T-helper 1 cell (primary cell): ENCODE measurements at places on chromosomes 3 and 15.

DNA sequence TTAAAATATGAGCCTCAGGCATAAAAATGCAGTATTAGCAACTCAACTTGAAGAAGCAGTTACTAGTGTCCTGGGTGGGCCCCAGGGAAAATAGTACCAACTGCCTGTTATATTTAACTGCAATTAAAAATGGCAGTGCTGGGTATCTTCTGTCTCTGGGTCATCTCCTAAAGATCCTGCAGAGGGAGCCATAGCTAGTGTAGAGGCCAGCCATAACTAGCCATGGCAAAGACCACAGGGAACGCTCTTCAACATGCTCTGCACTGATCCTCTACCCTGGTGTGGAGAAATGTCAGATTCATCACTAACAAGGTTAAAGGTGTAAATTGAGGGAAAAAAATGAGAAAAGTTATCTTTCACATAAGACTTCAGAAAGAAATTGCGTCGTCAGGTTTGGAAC is 181.3 kb downstream of the SNRPN start:
- no peak for DNase-seq

DNA sequence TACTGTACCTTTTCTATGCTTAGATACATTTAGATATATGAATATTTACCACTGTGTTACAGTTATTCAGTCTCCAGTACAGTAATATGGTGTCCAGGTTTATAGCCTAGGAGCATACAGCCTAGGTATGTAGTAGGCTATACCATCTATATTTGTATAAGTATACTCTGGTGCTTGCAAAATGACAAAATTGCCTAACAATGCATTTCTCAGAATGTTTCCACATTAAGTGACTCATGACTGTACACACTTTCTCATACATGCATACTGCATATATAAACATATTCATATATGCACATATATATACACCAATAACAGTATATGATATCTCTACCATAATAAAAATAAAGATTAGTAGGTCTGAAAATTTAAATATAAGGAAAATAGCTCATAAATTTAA is 169.3 kb downstream of the DPH6 start:
- no peak for DNase-seq

- DNase-seq = no peak
Measured at GRCh38 chr3:186506857-186507256, 37.3 kb downstream of the CRYGS start.

DNA sequence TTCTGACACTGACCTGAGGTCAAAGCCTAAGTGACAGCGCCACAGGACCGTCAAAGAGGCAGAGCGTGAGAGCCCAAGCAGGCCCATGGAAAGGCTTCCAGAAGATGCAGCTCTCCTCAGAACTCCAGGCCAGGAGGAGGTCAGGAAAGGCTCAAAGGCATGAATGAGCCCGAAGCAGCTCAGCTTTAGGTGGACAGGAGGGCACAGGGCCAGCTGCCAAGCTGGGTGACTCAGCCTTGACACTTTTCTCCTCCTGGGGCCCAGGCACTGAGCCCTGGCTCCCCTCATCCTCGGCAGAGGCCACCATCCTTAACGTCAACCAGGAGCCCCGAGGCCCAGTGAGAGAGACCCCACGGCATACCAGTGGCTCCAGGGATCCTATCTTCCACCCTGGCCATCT is 62.9 kb downstream of the ADCY5 start:
- DNase-seq = no peak

GRCh38 chr3:5653426-5654143 is 466.1 kb downstream of the EDEM1 start:
- no peak for DNase-seq

GRCh38 chr3:130849091-130849552 is 44.8 kb upstream of the ATP2C1 start:
- DNase-seq = no peak

- DNase-seq = no peak
Measured at GRCh38 chr3:27521179-27521871, 37.1 kb upstream of the SLC4A7 start.

DNA sequence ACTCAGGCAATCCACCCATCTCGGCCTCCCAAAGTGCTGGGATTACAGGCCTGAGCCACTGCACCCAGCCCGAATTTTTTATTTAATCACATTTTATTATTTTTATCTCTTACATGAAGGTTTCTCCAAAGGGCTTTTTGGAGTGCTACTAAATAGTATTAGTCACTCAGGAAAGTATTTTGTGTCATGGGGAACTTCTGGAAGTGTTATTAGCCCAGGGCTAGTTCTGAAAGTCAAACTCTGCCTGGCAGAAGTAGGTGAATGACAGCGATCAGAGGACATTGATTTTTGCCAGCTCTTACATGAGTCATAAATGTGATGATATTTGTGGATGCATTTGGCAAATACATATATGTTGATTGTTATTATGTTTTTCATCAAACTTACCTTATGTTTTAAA is 48.7 kb downstream of the ZPLD1 start:
- DNase-seq = no peak

DNA sequence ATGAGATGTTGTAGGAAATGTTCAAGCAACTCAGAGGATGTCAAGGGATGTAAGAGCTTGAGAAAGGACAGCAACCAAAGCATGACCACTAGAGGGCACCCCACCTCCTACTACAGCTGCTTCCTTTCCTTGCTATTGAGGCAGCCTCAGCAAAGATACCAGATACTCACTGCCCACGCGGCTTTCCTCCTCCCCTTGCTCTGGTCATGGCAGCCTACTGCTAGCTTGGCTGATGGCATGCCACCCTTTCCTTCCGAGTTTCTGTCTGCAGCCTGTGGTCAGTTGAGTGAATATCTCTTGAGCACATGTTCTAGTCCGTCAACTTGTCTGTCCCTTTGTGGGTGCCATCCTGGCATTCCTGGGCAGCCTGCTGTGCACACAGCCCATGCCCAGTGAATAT is 4.4 kb upstream of the CXCR6 start:
- peak; percentile 81 for DNase-seq

- DNase-seq = no peak
Measured at GRCh38 chr15:73794443-73795133, 41.4 kb upstream of the INSYN1 start.

- DNase-seq = no peak
Measured at GRCh38 chr15:76163457-76164295, 103.9 kb downstream of the TMEM266 start.

- no peak for DNase-seq
Measured at GRCh38 chr15:68672251-68672650, 93.5 kb downstream of the CORO2B start.

- DNase-seq = no peak
Measured at GRCh38 chr3:26703519-26703918, 80.9 kb downstream of the LRRC3B start.

DNA sequence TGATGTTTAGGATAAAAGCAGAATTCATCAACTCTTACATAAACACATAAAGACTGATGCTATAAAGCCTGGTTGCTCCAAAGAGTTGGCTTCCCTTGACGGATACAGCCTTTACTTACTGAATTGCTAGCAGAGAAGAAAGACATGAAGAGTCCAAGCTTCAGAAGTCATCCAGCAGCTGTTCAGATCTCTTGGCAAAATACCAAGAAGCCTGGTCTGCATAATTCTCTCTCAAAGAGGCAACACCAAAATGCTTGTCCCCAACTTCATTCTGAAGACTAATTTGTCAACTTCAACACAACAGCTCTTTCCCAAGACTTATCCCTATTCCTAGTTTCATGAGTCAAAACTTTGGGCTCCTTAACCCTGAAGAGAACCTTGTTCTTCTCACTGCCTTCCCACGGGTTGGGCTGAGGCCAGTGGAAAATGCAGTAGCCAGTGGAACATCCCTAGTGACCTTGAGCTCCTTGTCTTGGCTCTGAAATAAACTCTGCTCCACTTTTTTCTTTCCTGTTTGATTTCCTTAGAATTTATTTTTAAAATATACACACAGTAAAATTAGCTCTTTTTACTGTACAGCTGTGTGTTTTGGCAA is 119.2 kb upstream of the THBS1 start:
- no peak for DNase-seq

- DNase-seq = no peak
Measured at GRCh38 chr3:197168606-197169005, 129.8 kb downstream of the DLG1 start.

DNA sequence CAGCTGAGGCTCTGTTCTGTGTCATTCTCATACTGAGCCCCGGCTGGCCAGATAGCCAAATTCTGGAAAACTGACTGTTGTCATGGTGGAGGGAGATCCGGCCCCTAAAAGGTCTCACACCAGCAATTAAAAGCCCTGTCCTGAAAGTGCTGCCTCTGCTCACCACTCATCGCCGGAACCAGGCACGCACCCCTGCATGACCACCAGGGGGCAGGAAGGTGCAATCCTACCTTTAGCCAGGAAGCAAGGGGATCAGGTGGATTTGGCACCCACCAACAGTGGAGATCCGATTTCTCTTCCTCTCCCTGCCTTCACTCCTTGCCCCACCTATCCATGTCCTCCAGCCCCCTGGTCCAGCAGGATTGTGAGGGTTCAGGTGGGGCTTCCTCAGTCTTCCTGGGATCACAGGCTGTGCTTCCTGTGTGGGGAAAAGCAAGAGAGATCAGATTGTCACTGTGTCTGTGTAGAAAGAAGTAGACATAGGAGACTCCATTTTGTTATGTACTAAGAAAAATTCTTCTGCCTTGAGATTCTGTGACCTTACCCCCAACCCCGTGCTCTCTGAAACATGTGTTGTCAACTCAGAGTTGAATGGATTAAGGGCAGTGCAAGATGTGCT is 16.1 kb upstream of the CACNA2D2 start:
- peak; percentile 52 for DNase-seq

DNA sequence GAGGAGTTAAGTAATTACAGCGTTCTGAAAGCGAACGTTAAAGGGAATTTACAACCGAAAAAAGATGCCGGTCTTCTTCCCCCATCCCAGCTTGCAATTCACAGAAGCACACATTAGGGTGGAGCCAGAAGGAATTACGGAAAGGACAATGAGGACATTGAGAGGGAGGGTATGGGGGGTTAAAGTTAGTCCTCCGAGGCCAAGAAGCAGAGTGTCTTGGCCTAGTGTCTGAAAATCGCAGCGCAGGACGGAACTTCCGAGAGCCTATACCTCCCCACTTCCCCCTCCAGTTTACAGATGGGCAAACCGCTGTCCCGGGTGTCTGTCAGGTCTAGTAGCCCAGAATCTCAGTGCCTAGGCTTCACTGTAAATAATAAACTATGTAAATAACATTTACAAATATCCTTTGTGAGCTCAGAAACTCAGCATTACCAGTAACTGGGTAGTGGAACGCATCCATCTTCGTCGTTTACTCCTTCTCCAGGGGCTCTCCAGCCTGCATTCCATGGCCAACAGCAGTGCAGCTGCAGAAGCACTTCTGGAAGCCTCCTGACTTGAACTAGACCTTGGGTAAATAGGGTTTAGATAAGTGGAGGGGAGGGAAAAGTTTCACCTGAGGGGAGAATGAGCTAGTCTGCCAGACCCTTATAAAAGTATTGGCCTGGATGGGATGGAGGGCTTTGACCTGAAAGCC is 922 bp downstream of the ADPRH start:
- DNase-seq = peak; percentile 33

DNA sequence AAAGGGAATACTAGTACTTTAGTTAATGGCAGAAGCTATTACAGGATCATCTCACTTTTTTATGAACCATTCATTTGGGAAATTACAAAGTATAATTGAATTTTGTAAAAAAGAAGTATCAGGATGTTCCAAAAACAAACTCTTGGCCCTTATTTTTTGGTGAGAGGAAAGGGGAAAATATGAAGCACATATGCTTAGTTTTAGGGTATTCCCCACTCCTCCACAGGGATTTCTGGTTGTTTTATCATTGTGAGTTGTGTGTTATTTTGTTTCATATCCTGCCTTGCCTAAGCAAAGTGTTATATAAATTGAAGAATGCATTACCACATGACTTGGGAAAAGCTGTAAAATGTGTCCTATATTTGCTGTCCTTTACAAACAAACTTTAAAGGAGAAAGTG is 227.0 kb downstream of the FMN1 start:
- no peak for DNase-seq

- DNase-seq = no peak
Measured at GRCh38 chr3:89494734-89495133, 387.3 kb downstream of the EPHA3 start.

DNA sequence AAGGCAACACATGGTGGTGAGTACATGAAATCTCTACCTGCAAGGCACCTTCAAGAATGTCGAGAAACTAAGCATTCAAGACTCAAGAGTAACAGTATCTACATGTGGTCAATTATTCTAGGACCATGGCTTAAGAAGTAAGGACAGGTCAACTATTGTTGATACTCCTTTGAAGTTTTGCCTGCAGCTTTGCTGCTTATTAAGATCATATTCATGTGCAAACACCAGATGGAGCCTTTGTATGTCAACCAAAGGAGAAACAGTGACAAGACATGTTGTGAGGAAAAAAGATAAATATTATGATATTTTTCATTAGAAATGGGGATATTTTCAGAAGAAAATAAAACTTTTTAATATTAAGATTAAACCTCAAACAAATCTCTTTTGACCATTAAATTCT is 52.3 kb upstream of the FGF7 start:
- no peak for DNase-seq

- no peak for DNase-seq
Measured at GRCh38 chr3:44338828-44339127, 212 bp downstream of the TCAIM start.

DNA sequence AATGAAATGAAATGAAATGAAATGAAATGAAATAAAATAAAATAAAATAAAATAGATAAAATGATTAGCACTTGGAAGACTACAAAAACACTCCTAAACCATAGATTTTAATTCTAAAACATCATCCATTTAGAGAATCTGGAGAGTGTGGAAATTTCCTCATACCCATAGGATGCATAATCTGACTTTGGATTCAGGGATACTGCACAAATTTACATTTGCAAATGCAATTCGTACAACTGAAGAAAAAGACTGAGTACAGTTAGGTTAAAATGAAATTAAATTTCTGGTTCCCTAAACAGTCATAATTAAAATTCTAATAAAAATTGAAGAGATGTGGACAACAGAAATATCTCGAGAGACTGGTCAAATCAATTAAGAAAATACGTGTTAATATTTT is 122.9 kb downstream of the TMCC1 start:
- DNase-seq = no peak

DNA sequence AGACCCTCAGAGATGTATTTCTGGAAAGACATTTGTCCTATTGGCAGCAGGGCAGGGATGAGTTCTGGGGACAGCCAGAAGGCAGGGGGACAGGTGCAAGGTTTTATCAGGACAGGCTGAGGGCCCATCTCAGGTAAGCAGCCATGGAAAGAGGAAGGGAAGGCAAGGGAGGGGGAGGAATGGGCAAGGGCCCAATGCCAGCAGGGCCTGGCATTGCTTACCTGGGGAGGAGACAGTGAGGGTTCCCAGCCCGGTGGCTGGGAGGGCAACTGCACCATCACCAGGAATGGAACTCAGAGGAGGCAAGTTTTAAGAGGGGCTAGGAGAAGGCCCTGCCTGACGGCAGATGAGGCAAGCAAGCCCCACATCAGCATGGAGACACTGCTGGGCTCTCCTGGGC is 3.1 kb downstream of the ARPIN start:
- DNase-seq = no peak

GRCh38 chr3:9205345-9206143 is 43.9 kb downstream of the SRGAP3 start:
- DNase-seq = no peak

GRCh38 chr15:89769366-89769765 is 6.8 kb upstream of the MESP2 start:
- DNase-seq = no peak

GRCh38 chr3:15319575-15319974 is 12.8 kb downstream of the SH3BP5 start:
- DNase-seq = no peak
